ENCODE measurements at places on chromosomes 16 and 17.

DNA sequence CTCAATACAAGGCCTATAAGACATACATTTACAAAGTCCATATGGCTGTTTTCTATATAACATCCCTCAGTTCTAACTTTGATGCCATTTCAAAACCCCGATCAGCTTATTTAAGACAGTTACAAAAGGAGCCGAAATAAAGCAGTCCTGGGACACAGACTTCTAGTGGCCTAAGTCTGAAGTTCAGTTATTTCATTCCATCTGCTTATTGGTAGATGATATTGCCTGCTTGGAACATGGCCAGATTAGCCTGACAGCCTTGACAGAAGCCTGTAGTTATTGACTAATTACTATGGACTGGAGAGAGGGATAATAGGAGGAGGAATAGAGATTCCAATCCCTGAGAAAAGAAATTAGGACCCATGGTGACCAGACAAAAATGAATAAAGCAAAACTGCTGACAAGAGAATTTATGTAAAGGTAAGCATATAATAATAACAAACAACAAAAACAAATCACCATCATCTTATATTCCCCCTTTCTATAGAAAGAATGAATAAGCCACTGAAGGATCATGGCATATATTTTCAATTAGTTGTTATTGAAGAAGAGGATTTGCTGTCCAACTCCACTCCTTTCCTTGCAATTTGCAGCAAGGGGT, 206.3 kb upstream of the TOM1L1 start:
- DNase-seq, result no peak

GRCh38 chr17:5299383-5299782, 17.3 kb downstream of the RABEP1 start:
- no peak for DNase-seq

DNA sequence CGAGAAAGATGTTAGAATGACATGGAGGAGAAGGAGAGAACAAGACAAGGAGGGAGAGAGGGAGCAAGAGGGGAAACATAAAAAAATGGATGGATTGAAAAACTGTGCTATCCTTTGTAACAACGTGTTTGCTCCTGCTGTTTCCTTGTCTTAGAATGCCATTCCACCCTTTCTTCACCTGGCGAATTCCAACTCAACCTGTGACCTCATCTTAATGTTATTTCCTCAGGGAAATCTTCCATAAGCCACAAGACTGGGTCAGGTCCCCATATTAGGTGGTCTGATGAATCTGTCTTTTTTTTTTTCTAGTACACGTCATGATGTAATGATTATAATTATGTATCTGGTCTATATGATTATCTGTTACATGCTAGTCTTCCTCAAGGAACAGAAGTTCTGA, 195.0 kb upstream of the MAF start:
- DNase-seq, result no peak

DNA sequence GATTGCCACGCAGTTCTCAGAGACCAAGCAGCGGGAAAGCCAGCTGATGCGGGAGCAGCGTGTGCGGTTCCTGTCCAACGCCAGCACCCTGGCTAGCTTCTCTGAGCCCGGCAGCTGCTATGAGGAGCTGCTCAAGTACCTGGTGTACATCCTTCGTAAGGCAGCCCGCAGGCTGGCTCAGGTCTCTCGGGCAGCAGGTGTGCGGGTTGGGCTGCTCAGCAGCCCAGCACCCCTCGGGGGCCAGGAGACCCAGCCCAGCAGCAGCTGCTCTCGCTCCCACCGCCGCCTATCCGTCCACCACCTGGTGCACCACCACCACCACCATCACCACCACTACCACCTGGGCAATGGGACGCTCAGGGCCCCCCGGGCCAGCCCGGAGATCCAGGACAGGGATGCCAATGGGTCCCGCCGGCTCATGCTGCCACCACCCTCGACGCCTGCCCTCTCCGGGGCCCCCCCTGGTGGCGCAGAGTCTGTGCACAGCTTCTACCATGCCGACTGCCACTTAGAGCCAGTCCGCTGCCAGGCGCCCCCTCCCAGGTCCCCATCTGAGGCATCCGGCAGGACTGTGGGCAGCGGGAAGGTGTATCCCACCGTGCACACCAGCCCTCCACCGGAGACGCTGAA, 15.2 kb downstream of the CACNA1G start:
- no peak for DNase-seq

DNA sequence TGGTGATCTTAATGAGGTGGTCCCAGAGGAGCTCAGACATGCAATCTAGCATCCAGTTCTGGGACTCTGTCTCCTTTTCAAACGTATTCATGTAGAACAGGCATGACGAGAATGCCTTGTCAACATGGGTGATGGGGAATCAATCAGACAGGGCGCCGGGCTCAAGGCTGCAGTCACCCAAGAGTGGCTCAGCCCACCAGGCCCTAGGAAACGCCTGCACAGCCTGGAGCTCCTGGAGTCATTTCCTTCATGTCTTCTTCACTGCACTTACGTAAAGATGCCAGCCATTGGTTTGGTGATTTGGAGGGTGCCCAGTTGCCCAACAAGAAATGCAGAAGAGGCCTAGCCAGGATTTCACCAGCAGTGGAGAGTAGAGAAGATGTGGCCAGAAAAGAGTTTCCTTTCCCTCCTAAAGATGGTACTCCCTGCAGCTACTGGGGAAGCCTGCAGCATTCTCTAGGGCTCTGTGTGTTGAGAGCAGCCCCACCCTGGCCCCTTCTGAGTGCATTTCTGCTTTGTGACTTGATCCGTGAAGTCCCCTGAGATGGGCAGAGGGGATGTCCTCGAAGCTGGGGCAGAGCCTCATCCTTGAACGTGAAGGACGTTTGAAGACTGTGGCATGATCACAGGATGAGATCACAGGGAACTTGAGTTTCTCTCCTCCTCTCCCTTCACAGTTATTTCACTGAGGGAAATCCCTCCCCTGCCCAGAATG, 24.0 kb upstream of the STH start:
- DNase-seq, result no peak

DNA sequence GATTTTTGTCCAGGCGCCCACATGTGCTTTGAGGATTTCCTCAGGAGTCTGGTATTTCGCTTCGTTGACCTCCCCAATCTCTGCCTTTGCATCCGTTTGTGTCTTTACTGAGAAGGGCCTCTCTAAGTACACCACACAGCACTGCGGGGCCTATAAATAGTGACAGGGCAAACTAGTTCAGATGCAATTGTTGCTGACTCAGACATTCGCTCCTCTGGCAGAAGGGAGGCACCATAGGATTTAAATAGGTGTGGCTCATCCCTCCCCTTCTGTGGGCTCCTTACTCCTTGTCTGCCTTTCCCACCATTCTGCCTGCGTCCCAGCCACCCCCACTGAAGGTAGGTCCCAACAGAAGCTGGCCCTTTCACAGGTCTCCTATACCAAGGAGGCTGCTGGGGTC, 192.3 kb downstream of the SHISA9 start:
- no peak for DNase-seq

DNA sequence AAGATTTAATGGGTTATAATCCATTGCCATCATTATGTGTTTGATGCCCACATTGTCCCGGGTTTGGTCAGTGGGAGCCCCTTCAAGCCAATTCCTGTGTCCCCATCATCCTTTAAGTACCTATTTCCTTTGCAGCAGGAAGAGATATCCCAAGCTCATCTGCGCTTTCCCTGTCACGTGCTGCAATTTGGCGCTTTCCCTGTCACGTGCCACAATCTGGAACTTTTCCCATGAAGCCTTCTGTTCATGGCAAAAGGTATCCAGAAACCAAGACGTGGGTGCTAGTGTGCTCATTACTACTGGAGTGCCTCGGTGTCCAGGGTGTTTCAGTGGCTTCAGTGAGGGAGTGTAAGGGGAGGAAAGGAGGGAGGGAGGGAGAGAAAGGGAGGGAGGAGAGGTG, 168.5 kb downstream of the NPIPB11 start:
- no peak for DNase-seq

- no peak for DNase-seq
Measured at GRCh38 chr16:1780677-1781072, 1.7 kb downstream of the SPSB3 start.

DNA sequence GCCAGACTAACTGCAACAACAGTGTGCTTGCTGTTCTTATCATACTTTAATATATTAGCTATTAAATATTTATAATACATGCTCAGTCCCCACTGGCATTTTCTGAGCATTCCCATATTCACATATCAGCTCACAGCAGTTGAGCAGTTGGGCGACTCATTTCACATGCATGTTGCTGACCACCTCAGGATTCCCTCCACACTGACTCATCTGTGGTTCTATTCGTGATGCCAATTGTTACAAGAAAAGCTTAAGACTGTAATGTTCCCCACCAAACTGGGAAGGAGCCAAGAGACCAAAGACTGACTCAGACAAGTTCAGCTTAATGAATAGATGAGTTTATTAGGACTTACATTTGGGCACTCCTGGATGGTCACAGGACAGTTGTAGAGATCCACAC, 100.3 kb upstream of the KIF2B start:
- DNase-seq, result no peak

GRCh38 chr16:54397190-54397835, 110.7 kb upstream of the IRX3 start:
- no peak for DNase-seq

GRCh38 chr17:62126292-62126691, 61.2 kb upstream of the MED13 start:
- no peak for DNase-seq

- no peak for DNase-seq
Measured at GRCh38 chr17:82177761-82178498, 34.7 kb downstream of the CCDC57 start.

GRCh38 chr17:37718324-37719048, 26.4 kb downstream of the HNF1B start:
- no peak for DNase-seq

- no peak for DNase-seq
Measured at GRCh38 chr16:51443934-51444333, 292.9 kb upstream of the SALL1 start.

- DNase-seq, result no peak
Measured at GRCh38 chr16:638836-639235, 2.7 kb upstream of the METTL26 start.

DNA sequence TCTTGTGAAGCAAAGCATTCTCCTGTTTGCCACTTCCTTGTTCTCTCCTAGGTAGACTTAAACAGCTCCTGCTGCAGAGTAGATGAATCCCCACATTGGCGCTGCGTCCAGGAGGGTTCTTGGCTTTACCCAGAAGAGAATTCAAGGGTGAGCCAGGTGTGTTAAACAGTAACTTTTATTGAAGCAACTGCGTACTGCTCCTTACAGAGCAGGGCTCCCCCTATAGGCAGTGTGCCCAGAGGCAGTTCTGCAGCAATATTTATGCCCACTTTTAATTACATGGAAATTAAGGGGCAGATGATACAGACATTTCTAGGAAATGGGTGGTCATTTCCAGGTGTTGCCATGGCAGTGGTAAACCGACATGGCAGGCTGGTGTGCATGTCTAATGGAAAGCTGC, 987.6 kb upstream of the RBFOX1 start:
- DNase-seq, result no peak

DNA sequence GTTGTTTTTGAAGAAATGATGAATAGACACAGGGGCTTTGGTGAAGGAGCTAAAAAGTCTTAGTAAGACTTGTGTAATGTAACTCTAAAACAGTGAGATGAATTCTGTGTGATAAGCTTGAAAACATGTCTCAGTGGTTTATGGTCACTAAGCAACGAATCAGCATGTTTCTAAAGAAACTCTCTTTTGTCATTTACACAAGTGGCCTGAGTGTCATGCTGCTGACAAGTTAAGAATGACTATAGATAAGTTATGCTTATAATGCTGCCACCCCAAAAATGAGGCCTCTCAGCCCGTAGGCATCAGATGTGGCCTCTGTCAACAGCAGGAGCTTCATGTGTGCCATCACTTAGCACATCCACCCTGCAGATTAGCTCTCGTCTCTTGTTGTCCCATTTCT, 8.7 kb downstream of the COX10 start:
- no peak for DNase-seq

DNA sequence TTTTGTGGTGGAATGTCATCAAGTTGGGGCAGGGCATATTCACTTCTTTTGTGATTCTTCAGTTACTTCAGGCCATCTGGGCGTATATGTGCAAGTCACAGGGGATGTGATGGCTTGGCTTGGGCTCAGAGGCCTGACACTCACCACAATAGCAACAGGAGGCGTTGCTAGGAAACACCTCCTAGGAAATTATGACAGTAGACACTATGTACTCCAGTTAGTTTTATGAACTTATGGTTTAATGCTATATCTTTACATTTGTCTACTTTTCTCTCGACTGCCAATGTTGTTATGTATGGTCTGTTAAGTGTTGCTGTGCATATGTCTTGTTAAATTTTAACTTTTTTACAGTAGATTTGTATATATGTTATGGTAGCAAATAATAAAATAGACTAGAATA, 788.7 kb upstream of the GOT2 start:
- DNase-seq, result no peak

All from GM12891 (cell line).